Muscle of back (tissue), 13 donors: ENCODE measurements at places on chromosomes 5 and 9. TPM values are rescaled to one million over a fixed set of nuclear protein-coding genes. Genes with fewer than 3 reads are reported as not detected.

CARTPT gene
- not detected for polyA plus RNA-seq

IL17B gene
- 196 TPM for polyA plus RNA-seq

HRCT1 gene
- 1.7 TPM for polyA plus RNA-seq

HEMGN gene
- polyA plus RNA-seq: 11.5 TPM

KIF4B gene
- polyA plus RNA-seq: 0.15 TPM

ALAD gene
- 20.3 TPM for polyA plus RNA-seq

PRSS3 gene
- not detected for polyA plus RNA-seq

- DNase-seq: no peak
Observed at GRCh38 chr5:8685704-8686103, 816.8 kb downstream of the MTRR start.

DNA sequence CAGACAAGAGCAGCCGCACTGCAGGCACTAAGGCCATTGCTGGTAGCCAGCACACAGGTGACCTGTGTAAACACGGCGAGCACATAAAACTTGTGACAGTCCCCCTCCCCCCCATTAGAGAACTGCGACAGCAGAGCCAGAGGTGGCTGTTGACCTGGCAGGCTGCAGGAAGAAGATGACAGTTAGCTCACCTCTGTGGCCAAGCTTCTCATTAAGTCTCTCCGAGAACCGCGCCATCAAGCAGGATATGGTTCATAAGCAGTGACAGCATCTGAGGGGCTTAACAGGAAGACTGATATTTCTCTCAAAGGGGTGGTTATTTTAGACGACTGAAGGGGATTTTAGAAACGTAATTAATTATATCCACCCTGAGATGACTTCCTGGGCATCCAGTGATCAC lies 5.2 kb downstream of the SURF4 start:
- DNase-seq: no peak

DNA sequence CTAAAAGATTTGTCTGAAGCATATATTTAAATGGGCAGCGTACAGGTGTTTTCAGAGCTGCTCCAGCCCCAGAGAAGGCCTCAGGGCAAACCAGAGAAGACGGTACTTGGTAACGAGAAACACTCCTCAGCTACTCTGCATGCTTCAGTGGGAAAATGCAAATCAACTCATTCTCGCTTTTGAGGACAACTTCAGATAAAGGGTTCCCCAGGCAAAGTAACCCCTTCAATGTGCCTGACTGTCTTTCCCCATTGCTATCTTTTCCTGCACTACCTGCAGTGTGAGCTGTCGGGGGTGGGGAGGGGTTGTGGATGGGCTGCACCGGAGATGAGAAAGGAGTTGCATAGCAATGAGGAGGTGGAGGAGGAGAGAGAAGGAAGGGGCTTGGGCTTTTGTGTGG lies 339.7 kb upstream of the CLINT1 start:
- DNase-seq: no peak

DNA sequence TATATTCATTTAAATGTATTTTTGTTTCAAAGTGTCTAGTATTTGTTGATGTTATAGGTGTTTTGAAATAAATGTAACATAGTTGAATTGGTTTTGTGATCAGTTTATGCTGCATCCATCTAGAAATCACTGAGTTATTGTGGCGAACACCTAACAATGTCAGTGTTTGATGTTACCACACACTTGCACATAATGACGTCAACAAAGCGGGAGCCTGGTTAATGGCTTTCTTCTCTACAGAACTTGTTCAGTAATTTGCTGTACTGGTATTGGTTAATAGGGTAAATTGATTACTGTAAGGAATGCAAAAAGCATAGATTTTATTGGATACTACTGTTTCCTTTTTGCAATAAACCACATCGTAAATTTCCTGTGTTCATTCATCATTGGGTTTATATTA lies 133.0 kb downstream of the ATG10 start:
- DNase-seq: no peak
